CD8-positive, alpha-beta T cell (primary cell): ENCODE measurements at places on chromosomes 12 and 14. TPM values are rescaled to one million over a fixed set of nuclear protein-coding genes. Genes with fewer than 3 reads are reported as not detected.
A peak's percentile ranks its signal among the peaks of the same experiment; 100 is the strongest.

- DNase-seq = no peak
These were observed 59.6 kb downstream of the ARL6IP4 start for GRCh38 chr12:123040106-123040505.

Gene MGAT4C
- total RNA-seq = not detected

GRCh38 chr14:45891417-45892080 is 638.5 kb upstream of the MIS18BP1 start:
- DNase-seq = no peak

Gene KCNMB4
- total RNA-seq = 0.73 TPM

GRCh38 chr12:78210894-78211302 is 380.2 kb downstream of the NAV3 start:
- DNase-seq = no peak

GRCh38 chr12:105949391-105949790 is 189.4 kb downstream of the NUAK1 start:
- DNase-seq = no peak

- no peak for DNase-seq
These were observed 86.2 kb upstream of the SYT1 start for GRCh38 chr12:78778339-78778738.

Gene CISTR
- not detected for total RNA-seq

DNA sequence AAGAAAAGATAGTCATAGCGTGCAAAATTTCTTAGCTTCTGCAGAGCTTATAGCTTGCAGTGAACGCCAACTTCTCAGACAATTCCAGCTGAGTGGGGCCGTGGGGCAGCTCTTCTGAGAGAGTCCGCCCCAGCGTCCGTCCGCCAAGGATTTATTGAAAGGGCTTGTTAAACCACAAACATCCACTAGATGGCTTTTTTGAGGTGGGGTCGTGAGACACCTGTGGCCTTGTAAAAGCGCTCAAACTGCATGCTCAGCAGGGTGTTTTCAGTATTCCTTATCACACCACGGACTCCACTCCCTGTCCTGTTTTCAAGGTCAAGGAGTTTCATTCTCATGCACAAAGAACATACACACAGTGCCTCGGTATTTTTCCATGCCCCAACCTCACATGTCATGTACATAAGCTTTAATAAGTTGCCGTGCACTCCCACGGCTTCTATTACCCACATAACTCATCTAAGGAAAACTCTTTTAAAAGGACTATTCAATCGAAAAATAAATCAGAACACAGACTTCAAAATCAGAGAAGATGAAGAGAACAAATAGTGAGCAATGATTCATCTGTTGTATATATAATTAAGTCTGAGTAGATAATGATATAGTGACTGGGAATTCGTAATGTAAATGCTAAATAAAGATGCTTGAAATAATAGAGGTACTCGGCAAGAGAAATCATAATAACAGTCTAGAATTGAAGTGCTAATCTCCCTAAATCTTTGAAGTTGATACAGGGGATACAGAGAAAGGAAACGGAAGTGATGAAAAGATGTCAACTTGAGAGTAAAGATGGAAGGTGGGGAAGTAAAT is 46.7 kb downstream of the WBP11 start:
- DNase-seq = no peak

Gene DDX55
- total RNA-seq = 41.1 TPM

Gene ARHGAP9
- total RNA-seq = 377 TPM

DNA sequence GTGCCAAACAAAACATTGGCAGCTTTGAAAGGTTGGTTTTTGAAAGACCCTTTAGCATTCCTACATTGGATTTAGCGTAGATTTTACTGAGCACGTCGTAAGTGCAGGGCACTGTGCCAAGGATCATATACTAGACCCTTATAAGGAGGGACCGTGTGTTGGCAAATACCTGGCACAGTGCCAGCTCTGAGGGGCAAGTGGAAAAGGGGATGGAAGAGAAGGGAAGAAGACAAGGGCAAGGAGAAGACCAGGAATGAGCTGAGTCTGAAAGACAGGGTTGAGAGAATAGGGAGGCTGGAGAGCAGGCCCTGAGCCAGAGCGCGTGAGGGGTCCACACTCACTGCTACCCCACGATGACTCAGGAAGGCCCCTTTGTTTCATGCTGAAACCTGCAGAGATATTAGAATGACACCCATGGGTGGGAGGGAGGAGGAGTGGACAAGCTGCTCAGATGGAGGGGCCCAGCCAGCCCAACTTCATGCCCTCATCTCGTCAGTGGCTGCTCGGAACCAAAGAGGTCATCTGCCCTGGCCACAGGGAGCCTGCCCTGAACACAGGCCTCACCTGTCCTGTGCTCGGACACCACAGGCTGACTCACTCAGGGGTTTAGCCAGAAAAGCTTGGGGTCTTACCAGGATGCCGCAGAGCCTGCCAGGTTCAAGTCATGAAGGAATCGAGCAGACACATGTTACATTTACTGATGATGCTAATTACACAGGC is 25.0 kb downstream of the RAB35 start:
- DNase-seq = no peak

Gene KRT86
- 0.31 TPM for total RNA-seq

DNA sequence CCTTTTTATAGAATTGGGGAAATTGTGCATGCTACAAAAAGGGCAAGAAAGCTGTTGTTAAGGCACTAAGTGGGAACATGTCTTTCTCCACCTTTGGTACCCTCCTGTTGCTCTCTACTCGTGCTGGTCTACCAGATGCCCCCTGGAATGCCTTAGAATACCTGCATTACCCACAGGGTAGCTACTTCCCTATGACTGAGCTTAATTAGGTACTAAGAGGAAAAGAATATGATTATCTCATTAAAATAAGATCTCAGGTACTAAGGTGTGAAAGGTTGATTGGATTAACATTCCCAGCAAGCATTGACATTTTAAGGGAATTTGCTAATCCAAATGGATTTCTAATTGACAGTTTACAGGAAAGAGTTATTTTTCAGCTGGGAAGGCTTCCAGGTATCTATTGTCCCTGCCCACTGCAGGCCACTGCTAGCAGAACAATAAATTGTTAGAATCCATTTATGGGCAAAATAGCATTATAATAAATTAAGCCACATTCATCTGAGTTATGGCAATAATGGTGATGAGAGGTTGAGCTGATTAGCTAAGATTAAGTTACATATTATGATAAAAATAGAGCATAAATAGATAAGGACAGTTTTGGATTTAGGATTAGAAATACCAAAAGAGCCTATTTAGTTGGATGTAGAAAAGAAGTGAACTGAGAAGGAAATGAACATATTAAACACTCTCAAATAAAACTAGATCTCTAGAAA is 67.8 kb upstream of the GRIP1 start:
- no peak for DNase-seq

DNA sequence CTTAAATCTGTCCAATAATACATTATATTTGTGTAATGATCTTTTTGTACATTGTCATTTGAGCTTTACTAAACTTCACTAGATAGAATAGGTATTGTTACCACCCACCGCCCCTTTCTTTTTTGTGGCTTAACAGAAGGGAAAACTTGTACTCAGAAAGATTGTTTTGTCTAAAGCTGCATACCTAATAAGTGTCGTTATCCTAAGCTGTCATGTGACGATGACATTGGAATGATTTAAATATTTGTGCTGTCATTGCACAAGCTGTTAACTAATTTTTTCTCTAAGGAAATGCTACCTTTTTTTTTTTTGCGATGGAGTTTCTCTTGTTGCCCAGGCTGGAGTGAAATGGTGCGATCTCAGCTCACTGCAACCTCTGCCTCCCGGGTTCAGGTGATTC is 3.6 kb downstream of the DIP2B start:
- no peak for DNase-seq

Gene AQP2
- total RNA-seq = not detected

GRCh38 chr12:10967409-10967808 is 19.3 kb downstream of the TAS2R50 start:
- no peak for DNase-seq

DNA sequence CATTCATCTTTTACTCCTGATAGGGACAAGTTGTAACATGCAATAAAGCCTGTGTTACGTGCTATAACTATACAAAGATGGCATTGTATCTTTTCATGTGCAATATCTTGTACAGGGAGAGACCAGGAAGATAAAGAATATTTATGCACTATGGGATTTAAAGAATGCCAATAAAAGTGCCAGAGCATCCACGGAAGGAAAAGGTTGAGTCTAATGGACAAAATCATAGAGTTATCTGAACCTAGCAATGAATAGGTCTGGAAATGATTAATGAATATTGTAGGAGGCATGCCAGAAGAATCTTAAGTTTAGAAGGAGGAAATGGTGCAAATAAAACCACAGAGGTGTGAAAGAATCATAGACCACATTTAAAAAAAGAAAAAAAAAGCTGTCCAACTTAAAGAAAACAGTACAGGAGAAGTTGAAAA is 263.9 kb downstream of the KCNC2 start:
- DNase-seq = no peak

Gene SCNN1A
- 1.1 TPM for total RNA-seq

DNA sequence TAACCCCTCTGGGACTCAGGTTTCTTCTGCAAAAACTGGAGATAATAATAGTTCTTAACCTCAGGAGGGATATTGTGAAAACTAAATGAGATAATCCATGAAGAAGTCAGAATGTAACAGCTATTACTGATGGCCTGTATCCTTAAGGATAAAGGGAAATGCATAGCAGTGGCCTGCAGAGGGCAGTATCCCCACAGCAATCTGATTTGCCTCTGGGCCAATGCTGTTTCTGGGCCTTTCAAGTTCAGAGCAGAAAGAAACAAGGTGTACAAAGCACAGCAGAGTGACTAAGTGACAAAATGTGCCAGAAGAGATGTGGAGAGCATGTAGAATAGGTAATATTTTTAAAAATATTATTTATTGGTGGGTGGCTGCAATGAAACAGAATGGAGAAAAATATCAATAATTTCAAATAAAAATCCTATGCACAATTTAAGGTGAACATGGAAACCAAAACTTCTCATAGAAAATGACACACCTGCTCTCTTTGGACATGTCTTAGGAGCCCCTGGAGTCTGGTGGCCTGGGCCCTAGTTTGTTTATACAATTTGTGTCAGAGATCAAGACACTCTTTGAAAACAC is 90.3 kb downstream of the C12orf75 start:
- DNase-seq = peak; percentile 55

GRCh38 chr12:105378911-105379310 is 48.4 kb downstream of the C12orf75 start:
- DNase-seq = no peak

DNA sequence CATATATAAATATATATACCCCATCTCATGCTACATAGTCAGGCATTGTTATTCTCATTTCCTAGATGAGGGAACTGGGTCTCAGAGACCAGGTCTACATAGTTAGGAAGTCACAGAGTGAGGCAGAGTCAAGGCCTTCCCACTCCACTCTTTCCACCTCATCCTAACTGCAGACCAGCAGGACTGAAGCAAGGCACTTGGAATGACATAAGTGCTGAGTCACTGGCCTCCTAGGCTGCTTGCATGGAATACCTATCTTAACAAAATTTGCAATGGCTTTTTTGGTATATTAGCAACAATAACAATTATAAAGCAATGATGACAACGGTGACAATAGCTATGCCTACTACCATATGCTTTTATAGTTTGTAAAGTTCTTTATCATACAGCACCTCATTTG is 5.4 kb upstream of the ANO4 start:
- no peak for DNase-seq

Gene FGF23
- not detected for total RNA-seq
